Bronchial epithelial cell (primary cell): ENCODE measurements at places on chromosomes 2 and 18.

DNA sequence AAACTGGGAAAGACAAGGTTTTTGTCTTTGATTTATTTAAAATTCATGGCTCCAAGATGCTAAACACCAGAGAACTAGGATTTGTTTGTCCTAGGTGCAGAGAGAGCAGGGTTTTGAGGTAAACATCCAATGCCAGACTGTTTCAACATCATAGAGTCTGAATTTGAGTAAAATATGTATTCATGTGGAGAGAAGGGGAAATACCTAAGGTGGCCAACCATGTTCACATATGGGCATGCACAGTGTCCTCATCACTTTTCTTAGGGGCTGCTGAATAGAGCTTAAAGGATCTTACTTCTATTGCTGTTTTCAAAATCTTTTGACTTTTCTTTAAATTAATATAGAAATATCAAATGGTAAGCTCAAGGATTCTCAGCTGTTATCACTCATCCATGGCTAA, 287.0 kb upstream of the CCDC68 start:
- no peak for DNase-seq

GRCh38 chr2:47065343-47065742, 89.8 kb downstream of the STPG4 start:
- DNase-seq: no peak

- no peak for DNase-seq
Measured at GRCh38 chr2:144931960-144932359, 412.0 kb upstream of the ZEB2 start.

DNA sequence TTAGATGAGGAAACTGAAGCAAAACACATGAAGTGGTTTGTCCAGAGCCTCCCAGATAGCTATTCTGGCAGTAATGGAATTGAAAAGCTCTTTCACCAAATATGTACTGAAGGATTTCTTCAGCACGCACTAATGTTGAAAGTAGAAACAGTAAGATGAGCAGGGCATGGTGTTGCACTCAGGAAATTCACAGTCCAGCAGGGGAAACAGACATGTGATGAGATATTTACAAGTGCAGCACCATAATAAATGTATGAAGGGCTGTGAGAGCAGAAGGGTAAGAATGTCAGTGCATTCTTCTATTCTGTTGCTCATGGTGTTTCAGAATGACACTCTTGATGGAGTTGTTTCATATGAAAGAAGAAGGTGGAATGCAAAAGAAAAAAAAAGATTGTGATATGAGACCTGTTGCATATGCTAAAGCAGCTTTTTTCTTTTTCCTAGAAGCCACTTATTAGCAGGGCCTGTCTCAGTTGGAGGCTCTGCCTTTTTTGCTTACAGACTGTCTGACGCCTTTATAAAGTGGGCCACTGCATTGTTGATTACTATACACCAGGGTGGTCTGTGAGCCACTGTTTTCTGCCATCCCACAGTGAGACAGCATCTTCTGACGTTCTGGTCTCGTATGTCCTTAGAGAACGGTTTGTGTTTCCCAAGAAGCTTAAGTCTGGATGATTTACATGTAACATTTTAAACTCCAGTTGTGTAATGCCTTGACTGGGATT, 516.9 kb downstream of the ARHGAP15 start:
- no peak for DNase-seq

DNA sequence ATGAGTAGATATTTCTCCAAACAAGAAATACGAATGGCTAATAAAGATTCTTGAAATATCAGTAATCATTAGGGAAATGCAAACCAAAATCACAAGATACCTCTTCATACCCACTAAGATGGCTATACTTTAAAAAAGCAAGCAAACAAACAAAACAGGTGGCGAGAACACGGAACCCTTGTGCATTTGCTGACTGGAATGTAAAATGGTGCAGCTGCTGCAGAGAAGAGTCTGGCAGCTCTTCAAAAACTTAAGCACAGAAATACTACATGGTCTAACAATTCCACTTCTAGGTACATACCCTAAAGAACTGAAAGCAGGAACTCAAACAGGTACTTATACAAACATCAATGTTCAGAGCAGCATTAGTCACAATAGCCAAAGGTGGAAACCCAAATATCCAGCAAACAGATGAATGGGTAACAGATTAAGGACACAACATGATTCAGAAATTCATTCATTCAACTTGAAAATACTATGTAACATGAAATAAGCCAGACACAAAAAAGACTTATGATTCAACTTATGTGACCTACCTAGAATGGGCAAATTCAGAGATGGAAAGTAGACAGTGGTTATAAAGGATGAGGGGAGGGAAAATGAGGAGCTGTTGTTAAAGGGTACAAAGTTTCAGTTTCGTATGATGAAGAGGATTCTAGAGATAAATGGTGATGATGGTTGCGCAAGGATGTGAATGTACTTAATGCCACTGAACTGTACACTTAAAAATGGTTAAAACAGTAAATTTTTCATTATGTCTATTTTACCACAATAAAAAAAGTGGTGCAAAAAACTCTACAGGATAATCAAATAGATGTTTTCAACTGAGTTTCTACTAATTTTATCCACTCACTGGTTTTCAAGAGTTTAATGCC, 26.9 kb upstream of the GPR75 start:
- no peak for DNase-seq

GRCh38 chr2:9211496-9211895, 4.9 kb downstream of the ASAP2 start:
- DNase-seq: no peak

DNA sequence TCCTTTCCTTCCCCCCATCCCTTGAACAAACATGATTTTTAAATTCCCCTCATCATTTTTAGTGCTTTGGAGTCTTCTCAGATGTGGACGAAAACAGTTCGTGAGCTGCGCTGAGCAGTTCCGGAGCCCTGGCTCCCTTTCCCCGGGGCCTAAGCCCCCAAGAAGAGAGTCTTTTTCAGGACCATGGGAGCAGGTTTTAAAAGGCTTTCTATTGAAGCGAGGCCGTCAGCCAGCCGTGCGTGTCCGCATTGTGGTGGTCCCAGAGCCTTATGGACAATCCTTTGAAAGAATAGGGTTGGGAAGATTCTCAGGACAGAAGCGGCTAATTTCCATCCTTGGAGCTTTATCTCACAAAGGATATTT, 290.7 kb downstream of the SOX11 start:
- DNase-seq: no peak

DNA sequence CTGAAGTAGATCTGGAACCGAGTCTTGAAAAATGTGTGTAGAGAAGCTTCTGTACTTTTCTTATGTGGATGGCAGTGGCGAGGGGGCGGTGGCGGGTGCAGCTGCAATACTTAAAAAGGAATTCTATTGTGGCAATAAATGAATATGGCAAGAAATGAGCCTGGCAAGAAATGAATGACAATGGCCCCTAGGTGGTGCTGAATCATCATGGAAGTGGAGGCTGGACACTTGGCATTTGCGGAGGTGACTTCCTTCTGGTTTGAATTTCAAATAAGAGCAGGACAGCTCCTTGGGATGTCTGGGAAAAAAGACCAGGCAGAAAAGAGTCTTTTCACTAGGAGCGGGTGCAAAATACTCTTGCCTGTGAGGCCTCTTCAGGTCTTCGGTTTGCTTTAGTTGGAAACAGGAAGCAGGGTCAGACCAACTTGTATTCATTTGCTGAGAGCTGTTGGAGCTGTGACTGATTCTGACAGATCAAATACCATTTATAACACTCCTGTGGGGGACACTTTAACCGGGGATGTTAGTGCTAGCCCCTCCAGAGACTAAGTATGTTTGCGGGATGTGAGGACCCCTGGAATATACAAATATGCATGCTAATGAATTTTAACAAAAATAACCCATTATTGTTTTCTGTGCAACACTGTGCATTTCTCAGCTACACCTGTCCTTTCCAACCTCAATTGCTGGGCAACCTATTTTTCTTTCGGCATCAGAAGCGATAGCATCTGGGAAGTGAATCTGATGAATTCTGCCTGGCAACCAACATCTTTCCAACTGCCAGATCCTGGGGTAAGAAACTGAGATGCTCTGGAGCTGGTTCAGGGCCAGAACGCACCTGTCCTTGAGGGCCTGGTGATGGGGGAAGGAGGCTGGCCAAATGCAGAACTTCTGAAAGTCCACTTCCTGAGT, 35.4 kb downstream of the FASTKD2 start:
- peak; percentile 66 for DNase-seq

GRCh38 chr2:102044967-102045489, 53.3 kb downstream of the IL1R2 start:
- DNase-seq: no peak

GRCh38 chr2:157245846-157246764, 11.4 kb upstream of the GALNT5 start:
- DNase-seq: peak; percentile 99

DNA sequence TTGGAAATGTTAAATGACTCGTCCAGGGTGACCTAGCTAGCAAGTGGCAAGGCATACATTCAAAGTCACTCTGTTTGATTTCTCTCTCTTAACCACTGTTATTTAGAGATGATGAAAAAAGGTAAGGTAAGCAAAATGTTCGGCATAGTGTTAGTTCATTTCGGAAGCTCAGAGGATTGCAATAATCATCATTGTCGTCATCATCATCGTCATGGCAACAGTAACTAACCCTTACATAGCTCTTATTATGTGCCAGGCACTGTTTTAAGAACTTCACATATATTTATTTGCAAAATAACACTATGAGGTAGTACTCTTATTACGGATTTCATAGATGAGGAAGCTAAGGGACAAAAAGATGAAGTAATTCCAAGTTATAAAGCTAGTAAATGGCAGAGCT, 292.7 kb upstream of the CXCR4 start:
- DNase-seq: no peak

GRCh38 chr2:134073023-134073422, 180.8 kb upstream of the MGAT5 start:
- DNase-seq: no peak

- DNase-seq: peak; percentile 51
Measured at GRCh38 chr2:67839242-67839641, 223.6 kb downstream of the C1D start.

GRCh38 chr2:101816598-101816997, 119.1 kb downstream of the MAP4K4 start:
- no peak for DNase-seq

DNA sequence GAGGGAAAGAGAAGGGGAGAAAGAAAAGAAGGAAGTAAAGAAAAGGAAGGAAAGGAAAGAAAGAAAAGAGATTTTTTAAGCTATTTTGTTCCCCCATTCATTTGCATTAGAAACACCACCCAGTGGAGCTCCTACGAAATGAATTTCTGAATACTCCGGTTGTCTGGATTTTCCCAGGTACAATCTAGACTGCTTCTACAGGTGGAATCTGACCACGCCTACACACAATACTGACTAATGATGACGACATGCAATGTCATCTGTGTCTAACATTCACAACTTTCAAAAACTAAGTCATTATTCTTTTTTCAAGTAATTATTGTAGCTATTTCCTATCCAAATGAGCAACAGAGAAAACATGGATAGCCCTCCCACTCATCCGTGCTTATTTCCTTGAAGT, 121.7 kb downstream of the ZNF516 start:
- peak; percentile 78 for DNase-seq

DNA sequence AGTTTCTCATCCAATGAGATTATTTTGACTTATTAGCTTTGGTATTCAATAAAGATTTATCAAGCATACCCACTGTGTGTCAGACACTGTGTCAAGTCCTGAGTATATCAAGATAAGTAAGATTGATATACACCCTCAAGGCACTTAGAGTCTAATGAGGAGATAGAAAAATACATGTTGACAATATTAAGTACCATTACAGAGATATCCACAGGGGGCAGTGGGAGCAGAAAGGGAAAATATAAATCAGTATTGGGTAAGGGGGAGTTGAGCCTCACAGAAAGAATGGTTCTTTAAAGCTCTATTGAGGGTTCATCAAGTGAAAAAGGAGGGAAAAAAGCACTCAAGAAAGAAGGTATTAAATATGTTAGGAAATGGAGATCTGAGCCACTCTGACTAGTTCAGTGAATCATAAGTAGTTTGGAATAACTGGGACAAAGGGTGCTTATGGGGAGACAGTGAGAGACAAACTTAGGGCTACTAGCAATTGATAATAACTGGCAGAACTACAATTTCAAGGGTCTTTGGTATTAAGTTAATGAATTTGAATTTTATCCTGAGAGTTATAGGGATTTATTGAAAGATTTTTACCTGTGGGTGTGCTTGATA, 45.5 kb upstream of the SLC8A1 start:
- peak; percentile 8 for DNase-seq

- no peak for DNase-seq
Measured at GRCh38 chr18:57269756-57270155, 82.6 kb upstream of the ST8SIA3 start.

- peak; percentile 12 for DNase-seq
Measured at GRCh38 chr18:23879966-23880565, 134.5 kb upstream of the TTC39C start.

DNA sequence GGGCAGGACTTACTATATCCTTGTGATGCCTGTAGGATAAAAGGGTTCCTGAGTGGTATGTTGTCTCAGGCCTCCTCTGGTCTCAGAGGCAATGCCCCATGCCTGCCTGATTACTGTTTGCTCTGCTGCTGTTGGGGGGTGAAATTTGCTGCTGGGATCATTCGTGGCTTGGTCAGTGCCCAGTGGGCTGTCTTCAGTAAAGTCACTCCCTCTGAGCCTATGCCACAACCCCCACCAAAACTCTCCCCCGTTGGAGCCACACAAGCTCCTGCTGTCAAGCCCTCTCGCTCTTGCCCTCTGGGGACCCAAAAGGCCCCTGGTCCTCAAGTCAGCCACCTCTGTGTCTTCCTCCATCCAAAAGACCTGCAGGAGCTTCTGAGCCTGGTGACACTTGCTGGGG, 38.6 kb upstream of the TGIF1 start:
- no peak for DNase-seq

GRCh38 chr18:39841482-39842365, 2113.3 kb upstream of the PIK3C3 start:
- DNase-seq: peak; percentile 39

DNA sequence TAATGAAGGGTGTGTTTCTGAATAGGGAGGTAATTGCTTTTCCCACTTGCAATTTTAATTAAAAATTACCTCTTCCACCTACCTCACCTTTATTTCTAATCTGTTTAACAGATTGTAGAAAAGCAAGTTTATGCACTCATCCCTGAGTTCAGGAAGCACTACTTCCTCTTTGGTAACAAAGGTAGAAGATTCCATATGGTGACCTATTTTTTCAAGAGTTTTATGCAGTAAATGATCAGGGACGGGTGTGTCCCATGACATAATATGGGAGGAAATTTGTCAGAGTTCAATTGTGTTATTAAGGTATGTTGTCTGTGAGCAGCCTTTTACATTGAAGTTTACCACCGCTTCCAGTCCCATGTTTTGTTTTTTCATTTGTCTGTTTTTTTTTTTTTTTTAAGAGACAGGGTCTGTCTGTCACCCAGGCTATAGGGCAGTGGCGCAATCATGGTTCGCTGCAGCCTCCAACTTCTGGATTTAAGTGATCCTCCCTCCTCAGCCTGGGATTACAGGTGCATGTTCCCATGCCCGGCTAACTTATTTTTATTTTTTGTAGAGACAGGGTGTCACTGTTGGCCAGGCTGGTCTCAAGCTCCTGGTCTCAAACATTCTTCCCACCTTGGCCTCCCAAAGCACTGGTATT, 68.2 kb downstream of the ASAP2 start:
- peak; percentile 33 for DNase-seq

- DNase-seq: peak; percentile 71
Measured at GRCh38 chr2:36562240-36562639, 35.7 kb downstream of the FEZ2 start.
